Thyroid gland (tissue), 4 donors: ENCODE measurements at places on chromosomes 13 and 19. TPM values are rescaled to one million over a fixed set of nuclear protein-coding genes. Genes with fewer than 3 reads are reported as not detected.
A peak's percentile ranks its signal among the peaks of the same experiment; 100 is the strongest.

DNA sequence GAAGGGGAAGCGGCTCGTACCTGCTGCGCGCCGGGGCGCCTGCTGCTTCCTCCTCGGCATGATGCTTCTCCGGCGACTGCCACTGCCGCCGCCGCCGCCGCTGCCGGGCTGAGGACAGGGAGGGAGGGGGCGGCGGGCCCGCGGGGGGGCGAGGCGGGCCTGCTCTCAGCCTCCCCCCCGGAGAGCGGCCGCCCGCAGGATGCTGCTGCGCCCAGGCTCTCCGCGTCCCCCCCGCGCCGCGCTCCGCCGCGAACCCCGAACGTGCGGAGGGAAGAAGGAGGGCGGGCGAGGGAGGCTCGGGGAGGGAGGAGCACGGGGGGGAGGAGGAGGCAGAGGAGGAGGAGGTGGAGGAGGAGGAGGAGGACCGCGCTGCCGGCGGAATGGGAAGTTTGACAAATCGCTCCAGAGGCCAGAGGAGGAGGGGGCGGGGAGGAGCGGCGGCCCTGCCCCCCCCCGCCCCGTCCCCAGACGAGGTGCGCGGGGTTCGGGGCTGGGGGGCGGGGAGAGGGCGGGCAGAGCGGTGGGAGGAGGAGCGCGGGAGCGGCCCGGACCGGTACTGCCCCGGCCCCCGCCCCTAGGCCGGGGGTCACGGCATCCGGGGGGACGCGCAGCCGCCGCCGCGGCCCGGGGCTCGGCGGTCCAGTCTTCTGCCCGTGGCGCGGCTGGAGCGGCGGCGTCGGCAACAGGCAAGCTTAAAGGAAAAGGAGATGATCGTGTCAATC, at the start of gene TSHZ3:
TSHZ3 (minus strand) TSS at position 277 of the 722 bp plus-strand sequence; CDS start at position 60, 217 bp downstream.
- no peaks in the 10 kb centered on the region for H3K27me3 ChIP-seq
- DNase-seq = peak; percentile 85
- no peaks in the 10 kb centered on the region for H3K36me3 ChIP-seq
- H3K4me3 ChIP-seq = peak within 1 kb of the TSS; percentile 80

DNA sequence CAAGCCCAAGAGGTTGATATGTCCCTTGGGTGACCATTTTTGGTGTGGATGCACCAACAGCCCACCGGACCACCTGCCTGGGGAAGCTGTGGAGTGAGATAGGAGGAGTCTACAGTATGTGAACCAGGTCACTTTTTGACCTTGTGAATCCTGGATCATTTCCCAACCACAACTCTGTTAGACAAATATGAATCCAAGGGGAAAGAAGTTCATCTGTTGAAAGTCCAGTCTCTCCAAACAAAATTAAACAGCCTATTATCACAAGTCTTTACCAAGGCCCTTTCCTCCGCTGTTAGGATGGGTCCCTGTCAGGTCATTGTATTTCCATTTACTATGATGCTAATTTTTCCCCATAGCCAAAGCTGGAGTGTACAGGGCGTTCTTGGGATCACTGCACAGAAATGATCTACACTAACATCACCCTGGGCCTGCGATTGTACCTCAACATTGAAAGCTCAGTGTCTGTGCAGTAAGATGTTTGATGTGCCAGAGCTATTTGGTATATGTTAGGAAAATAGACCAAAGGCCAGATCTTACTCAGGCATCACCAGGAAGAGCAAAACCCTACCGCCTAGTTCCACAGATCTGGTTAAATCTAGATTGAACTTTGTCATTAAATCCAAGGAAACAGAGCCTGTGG, 117.1 kb downstream of the STARD13 start:
- H3K27ac ChIP-seq = peak overlapping the region; percentile 40
- no peaks in the 10 kb centered on the region for H3K27me3 ChIP-seq
- H3K4me3 ChIP-seq = no peak overlapping the region
- no peak for DNase-seq

DNA sequence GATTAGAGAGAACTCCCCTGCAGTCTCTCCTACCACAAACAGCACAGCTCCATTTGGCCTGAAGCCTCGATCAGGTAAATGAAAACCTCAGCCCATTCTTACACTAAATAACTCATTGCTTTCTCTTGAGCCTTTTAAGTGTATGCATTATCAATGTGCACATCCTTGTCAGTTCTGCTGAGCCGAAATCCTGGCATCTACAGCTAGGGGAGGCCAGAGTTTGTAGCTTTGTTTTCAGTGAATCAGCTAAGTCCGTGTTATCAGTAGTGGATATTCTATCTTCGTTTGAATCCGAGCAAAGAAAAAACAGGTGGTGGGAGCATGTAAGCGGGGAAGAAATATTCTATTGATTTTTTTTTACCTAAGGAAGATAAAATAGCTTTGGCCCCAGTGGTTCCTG, 84.4 kb downstream of the ESD start:
- DNase-seq = no peak
- no peaks in the 10 kb centered on the region for H3K36me3 ChIP-seq
- no peak overlapping the region for H3K27ac ChIP-seq
- no peaks in the 10 kb centered on the region for H3K4me1 ChIP-seq
- H3K4me3 ChIP-seq = no peak overlapping the region

Gene ZNF112
- total RNA-seq = 14.2 TPM
